ENCODE measurements at places on chromosomes 7 and 10.

GRCh38 chr7:31939076-31939475, 131.1 kb downstream of the PDE1C start:
- no peak overlapping the region for H3K4me3 ChIP-seq
- no peaks in the 10 kb centered on the region for H3K36me3 ChIP-seq
- no peak overlapping the region for H3K27ac ChIP-seq
- DNase-seq = no peak

- H3K27ac ChIP-seq = no peak overlapping the region
- no peak for DNase-seq
- no peak overlapping the region for H3K4me3 ChIP-seq
- H3K36me3 ChIP-seq = no peaks in the 10 kb centered on the region
Measured at GRCh38 chr7:3427957-3428356, 126.9 kb downstream of the SDK1 start.

DNA sequence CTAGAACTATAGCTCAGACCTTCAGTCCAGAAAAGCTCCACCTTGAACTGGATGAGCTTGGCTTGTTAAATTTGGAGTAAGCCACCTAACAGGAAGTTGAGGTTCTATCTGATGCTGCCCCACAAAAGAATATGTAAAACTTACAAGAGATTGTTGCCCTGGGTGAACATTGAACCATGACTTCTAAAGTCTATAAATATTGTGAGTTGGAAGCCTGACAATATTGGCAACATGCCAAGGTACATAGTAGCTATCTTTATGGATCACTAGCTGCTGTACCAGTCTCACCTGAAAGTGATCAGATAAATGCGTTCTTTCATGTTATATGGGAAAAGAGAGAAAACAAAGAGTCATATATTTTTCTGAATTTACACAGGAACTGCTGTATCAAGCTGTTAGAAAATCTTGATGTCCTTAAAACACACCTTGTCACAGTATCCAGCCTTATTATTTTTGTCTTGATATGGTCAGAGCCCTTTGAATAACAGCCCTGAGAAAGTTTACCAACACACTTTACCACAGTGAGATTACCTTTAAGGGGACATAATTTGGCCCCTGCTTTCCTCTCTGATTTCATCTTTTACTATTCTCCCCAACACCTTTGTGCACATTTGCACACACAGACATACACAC, 92.0 kb downstream of the LSMEM1 start:
- H3K4me3 ChIP-seq = no peak overlapping the region
- H3K36me3 ChIP-seq = no peaks in the 10 kb centered on the region
- no peaks in the 10 kb centered on the region for H3K27me3 ChIP-seq
- no peak for DNase-seq
- peak overlapping the region; percentile 45 for H3K27ac ChIP-seq

DNA sequence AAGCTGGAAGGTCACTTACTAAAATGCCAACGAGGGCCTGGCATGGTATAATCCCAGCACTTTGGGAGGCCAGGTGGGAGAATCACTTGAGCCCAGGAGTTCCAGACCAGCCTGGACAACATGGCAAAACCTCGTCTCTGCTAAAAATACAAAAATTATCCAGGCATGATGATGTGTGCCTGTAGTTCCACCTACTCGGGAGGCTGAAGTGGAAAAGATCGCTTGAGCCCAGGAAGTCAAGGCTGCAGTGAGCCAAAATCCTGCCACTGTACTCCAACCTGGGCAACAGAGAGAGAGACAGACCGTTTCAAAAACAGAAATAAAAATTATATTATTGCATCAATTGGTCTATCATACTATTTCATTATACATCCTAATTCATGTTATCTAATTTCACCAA, 18.1 kb upstream of the FAM53B start:
- no peak overlapping the region for H3K27ac ChIP-seq
- no peak for DNase-seq
- H3K4me1 ChIP-seq = no peaks in the 10 kb centered on the region
- H3K36me3 ChIP-seq = no peaks in the 10 kb centered on the region
- H3K4me3 ChIP-seq = no peak overlapping the region

DNA sequence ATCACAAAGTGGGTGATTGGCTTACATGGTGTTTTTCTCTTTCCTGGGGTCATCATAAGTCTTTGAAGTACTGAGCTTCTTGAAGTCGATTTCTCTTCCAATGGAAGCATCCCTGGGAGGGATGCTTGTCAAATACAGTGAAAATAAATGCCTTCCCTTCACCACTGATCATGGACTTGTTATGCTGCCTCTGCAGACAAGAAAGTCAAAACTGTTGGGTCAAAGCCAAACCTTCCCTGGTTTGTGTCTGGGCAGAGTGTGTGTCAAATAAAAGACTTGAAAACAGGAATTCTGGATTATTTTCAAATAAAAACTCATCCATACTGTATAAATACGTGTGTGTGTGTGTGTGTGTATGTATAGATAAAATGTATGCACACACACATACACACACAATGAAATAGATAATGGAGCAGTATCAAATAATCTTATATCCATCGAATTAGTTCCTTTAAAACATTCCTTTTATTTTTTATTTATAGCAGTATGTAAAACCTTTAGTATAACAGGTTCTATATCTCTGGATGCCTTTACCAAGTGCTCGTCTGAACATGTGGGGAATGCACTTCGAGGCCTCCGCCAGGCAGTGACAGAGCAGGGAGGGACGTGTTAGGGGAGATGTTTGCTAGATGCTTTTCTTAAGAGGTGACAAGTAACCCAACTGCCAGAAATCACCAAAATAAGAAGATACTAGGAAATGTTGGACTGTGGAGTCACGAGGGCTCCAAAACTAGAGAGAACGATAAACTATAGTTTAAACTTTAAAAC, 27.2 kb upstream of the WNT16 start:
- no peaks in the 10 kb centered on the region for H3K36me3 ChIP-seq
- H3K4me3 ChIP-seq = no peak overlapping the region
- H3K4me1 ChIP-seq = no peaks in the 10 kb centered on the region

- H3K36me3 ChIP-seq = no peaks in the 10 kb centered on the region
- no peak overlapping the region for H3K27ac ChIP-seq
- H3K4me3 ChIP-seq = no peak overlapping the region
- no peaks in the 10 kb centered on the region for H3K4me1 ChIP-seq
- no peaks in the 10 kb centered on the region for H3K27me3 ChIP-seq
Measured at GRCh38 chr10:118521415-118522117, 73.9 kb downstream of the PRLHR start.

GRCh38 chr10:89214566-89215165, 7.5 kb upstream of the CH25H start:
- H3K4me3 ChIP-seq = no peak overlapping the region
- H3K27me3 ChIP-seq = no peaks in the 10 kb centered on the region
- DNase-seq = no peak
- no peaks in the 10 kb centered on the region for H3K4me1 ChIP-seq
- no peak overlapping the region for H3K27ac ChIP-seq

- peak within 1 kb of the TSS; percentile 91 for H3K4me3 ChIP-seq
- peak; percentile 98 for DNase-seq
- H3K27ac ChIP-seq = peak within 1 kb of the TSS; percentile 96
- H3K4me1 ChIP-seq = no peaks in the 10 kb centered on the region
Measured at GRCh38 chr10:31031558-31032257, at the start of gene ZNF438. Gene ZNF438 (minus strand): TSS chr10:31031865. CDS start chr10:30877034, 154,831 bp downstream.

DNA sequence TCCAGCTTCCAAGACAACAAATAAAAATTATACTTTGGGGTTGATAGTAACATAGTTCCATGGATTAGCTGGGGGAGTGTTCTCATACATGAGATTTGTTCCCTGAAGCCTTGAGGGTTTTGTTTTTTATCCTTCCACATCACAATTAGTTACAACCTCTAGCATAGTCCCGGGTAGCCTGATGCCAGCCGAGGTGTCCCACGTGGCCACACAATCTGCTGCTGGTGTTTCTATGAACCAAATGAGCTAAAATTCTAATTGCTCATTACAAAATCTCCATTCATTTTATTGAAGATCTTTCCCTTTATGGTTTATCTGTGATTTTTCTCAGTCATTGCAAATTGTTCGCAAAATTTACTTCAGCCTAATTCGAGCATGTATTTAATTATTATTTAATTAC, 84.7 kb downstream of the CACNA2D1 start:
- no peak overlapping the region for H3K27ac ChIP-seq
- H3K4me3 ChIP-seq = no peak overlapping the region
- no peaks in the 10 kb centered on the region for H3K36me3 ChIP-seq
- no peaks in the 10 kb centered on the region for H3K27me3 ChIP-seq
- no peak for DNase-seq

DNA sequence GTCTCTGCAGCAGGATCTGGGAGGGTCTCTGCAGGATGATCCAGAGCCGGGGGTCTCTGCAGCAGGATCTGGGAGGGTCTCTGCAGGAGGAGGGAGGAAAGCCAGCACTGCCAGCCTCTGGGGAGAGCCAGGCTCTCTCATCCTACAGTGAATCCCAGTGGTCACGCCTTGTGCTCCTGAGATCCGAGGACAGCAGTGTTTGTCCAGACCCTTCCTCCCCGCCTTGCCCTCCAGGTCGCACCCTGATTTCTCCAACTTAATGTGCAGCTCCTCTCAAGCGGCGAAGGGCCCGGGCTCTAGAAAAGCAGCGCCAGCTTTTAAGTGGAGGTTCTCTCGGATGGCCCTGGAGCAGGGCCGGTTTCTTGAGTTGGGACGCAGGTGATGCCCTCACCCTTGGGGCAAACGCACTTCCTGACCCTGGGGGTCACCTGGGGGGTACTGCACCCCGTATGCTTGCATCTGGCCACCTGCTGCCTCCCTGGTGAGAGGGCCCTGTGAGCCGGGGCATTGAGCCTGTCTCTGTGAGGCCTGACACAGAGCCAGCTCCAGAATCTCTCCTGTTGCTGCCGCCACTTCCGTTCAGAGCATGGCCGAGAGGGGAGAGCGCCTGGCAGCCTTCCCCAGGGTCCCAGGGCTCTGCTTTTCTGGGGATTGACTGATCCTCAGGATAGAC, 111.6 kb downstream of the ACTR3B start:
- H3K27ac ChIP-seq = no peak overlapping the region
- H3K4me1 ChIP-seq = no peaks in the 10 kb centered on the region
- no peaks in the 10 kb centered on the region for H3K27me3 ChIP-seq

DNA sequence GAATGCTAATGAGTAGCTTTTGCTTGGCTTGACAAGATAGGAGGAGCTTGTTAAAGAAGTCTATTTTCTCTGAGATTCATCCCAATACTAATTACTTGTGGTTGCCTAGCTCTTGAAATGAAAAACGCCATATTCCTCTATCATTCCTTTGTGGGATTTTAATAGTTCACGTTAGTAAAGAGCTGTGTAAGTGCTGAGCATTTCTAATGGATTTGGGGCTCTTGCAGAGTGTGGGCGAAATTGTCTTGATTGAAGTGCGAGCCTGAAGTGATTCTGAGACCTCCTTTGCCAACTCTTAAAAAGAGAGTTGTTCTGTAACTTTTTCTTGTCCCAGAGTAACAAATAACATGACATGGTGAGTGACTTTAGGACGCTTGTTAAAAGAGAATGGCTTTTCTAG, 45.2 kb downstream of the EXOC4 start:
- DNase-seq = no peak
- no peaks in the 10 kb centered on the region for H3K4me1 ChIP-seq
- H3K4me3 ChIP-seq = no peak overlapping the region
- no peak overlapping the region for H3K27ac ChIP-seq
- no peaks in the 10 kb centered on the region for H3K27me3 ChIP-seq

DNA sequence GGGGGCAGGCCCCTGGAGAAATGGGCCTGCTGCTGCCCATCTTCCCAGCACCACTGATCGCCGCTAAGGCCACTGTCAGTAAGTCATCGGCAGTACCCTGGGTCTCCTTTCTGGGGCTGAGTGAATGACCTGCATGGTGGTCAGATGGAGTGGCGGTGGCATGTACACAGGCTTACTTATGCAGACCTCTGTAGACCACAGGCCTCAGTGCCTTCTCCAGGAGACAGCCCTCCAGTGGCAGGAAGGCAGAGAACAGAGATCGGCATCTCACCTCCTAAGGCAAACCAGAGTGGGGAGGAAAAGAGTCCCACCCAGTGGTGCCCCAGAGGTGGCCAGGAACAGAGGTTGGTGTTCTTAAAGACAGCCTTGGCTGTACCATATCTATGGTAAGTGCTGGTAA, 22.8 kb upstream of the LRRC4 start:
- H3K4me1 ChIP-seq = peaks cover 4% of the 10 kb centered on the region
- H3K27me3 ChIP-seq = no peaks in the 10 kb centered on the region
- DNase-seq = no peak
- H3K36me3 ChIP-seq = no peaks in the 10 kb centered on the region

DNA sequence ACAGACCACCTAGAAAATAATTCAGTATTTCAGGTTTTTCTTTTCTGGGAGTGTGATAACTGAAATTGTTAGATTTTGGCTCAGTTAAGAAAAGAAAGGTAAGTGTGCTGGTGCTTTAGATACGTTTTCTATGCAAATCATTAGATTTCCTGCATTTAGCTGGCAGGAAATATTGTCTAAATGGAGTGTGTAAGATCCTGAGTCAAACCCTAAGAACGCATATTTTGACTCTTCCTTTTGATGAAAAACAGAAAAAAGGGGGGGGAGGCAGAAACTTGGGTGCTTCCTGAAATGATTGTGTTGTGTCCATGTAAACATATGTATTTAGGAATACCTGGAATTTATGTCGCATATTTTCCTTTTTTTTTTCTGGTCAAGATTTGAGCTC, 1.2 kb downstream of the GRK5 start:
- DNase-seq = no peak
- H3K36me3 ChIP-seq = no peaks in the 10 kb centered on the region
- peak overlapping the region; percentile 95 for H3K4me3 ChIP-seq
- H3K27ac ChIP-seq = peak overlapping the region; percentile 99
- H3K4me1 ChIP-seq = peaks cover 6% of the 10 kb centered on the region

- H3K4me1 ChIP-seq = peaks cover 22% of the 10 kb centered on the region
- H3K27ac ChIP-seq = peak overlapping the region; percentile 52
- H3K4me3 ChIP-seq = peak overlapping the region; percentile 29
- peak; percentile 55 for DNase-seq
- H3K27me3 ChIP-seq = no peaks in the 10 kb centered on the region
Measured at GRCh38 chr7:37916017-37916672, 472 bp downstream of the SFRP4 start.

- H3K27me3 ChIP-seq = no peaks in the 10 kb centered on the region
- no peaks in the 10 kb centered on the region for H3K4me1 ChIP-seq
- DNase-seq = no peak
- no peaks in the 10 kb centered on the region for H3K36me3 ChIP-seq
Measured at GRCh38 chr10:14926061-14926470, 27.8 kb downstream of the DCLRE1C start.

- no peaks in the 10 kb centered on the region for H3K27me3 ChIP-seq
- H3K4me3 ChIP-seq = no peak overlapping the region
- no peaks in the 10 kb centered on the region for H3K36me3 ChIP-seq
- H3K4me1 ChIP-seq = no peaks in the 10 kb centered on the region
- DNase-seq = no peak
- no peak overlapping the region for H3K27ac ChIP-seq
Measured at GRCh38 chr10:44581996-44582395, 197.1 kb upstream of the CXCL12 start.

DNA sequence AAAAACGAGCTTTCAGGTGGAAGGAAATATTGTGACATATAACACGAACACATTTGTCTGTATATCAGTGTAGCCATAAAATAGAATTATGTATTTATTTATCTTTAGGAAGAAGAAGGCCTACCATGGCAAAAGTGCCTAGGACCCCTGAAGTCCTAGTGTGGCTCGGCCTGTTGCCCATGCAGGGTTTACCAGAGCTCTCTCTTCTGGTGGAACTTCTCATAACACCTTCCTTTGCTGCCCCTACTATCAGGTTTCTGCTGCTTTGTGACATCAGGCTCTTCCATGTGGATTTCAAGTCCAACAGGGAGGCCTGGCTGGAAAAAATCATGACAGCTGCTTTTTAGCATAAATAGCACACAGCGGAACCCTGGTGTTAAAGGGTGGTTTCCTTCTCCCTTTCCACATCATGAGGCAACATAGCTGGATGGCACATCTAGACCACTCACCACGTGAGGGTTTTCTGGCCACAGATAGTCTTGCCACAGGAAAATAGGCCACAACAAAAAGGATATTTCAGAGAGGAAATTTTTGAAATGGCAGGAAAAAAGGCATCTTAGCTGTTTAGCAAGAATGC, 44.8 kb upstream of the ADO start:
- no peak for DNase-seq
- H3K36me3 ChIP-seq = no peaks in the 10 kb centered on the region
- H3K27ac ChIP-seq = peak overlapping the region; percentile 12
- no peak overlapping the region for H3K4me3 ChIP-seq
